ENCODE measurements at places on chromosomes 2 and 18. TPM values are rescaled to one million over a fixed set of nuclear protein-coding genes. Genes with fewer than 3 reads are reported as not detected.

Gene TLX2
- 0.19 TPM for total RNA-seq

Gene GAD1
- total RNA-seq: 1.0 TPM

Gene ABCG5
- total RNA-seq: not detected

Gene NT5DC4
- total RNA-seq: 0.85 TPM

Gene BOK
- 2.5 TPM for total RNA-seq

Gene DNMT3A
- total RNA-seq: 27.5 TPM

Gene LRRC30
- total RNA-seq: 0.14 TPM

Gene SP140
- 6.6 TPM for total RNA-seq

Gene IL36A
- total RNA-seq: 0.99 TPM

Data from thymus (tissue), 14 donors.